ENCODE measurements at places on chromosomes 11 and 22.

DNA sequence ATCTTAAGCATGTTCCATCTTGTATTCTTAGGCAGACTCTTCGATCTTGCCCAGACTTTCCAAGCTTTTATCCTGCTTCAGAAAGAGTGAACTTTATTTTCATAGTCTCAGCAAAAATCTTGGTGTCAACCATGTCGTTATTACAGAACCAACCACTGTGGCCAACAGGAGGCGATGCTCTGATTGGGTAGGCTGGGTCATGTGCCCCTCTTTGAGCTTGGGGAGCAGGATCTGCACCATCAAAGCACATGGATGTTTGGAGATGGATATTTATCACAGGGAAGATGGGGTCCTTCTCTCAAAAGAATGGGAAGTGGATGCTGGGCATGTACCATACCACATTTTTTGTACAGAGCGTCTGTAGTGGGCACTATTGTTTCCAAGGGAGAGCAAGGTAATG is 197.4 kb downstream of the MYO18B start:
- no peak for DNase-seq

GRCh38 chr11:67071420-67072284 is 15.0 kb downstream of the RHOD start:
- peak; percentile 95 for DNase-seq

- no peak for DNase-seq
These were observed 261.3 kb upstream of the LRRC4C start for GRCh38 chr11:41720761-41721160.

DNA sequence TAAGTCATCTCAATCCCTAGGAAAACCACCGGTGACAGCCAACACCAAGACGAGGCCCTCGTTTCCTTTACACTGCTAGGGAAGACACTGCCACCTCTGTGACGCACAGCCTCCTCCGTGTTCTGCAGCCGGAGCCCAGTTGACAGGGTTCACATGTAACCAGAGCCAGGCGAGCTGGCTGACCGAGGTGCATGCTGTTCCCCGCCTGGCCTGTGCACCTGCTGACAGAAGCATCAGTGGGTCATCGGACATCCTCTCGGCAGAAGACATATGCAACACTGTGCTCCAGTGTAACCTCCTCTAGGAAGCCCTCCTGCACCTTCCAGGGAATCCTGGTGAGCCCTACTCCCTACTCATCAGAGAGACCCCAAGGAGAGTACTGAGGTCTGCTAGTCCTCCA is 114.2 kb upstream of the TP53AIP1 start:
- DNase-seq, result no peak

DNA sequence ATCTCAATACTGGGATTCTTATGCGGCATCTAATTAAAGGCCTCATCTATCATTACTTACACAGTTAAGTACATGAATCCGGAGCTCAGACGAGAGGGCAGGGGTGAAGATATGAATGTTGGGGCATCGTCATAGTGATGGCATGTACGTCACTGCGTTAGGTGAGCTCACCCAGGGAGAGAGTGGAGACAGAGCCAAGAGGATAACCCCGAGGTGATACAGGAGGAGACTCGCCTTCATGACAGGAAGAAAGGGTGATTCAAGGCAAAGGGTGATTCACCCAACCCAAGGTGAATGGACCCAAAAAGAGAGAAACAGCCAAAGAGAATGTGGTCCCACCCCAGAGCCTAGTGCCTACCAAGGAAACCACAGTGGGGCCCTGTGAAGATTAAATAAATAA is 132.9 kb upstream of the BLID start:
- DNase-seq, result no peak

GRCh38 chr11:112455791-112456190 is 195.1 kb upstream of the PLET1 start:
- DNase-seq, result no peak

DNA sequence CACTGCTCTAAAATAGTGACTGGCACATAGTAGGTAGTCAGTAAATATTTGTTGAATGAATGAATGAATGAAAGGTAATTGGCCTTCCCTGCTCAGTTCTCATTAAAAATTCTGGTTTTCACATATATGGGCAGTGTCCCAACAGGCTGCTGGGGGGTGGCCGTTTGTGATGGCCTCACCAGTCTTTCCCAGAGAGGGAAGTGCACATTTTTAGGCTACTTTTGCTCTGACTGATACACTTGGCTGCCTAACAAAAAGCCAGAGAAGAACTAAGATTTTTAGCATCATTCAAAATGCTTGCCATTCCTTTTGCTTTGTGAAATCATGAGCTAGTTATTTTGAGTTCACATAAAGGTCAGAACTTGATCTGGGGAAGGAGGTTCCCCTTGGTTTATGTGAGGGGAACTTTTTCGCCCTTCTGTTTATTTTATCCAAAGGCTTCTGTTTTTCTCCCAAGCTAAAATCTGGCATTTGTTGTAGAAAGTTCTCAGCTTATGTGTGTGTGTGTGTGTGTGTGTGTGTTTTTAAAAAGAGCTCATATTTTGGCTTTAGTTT is 83.1 kb downstream of the PTPRJ start:
- DNase-seq, result no peak

- no peak for DNase-seq
These were observed 36.6 kb upstream of the NCR3LG1 start for GRCh38 chr11:17314904-17315426.

DNA sequence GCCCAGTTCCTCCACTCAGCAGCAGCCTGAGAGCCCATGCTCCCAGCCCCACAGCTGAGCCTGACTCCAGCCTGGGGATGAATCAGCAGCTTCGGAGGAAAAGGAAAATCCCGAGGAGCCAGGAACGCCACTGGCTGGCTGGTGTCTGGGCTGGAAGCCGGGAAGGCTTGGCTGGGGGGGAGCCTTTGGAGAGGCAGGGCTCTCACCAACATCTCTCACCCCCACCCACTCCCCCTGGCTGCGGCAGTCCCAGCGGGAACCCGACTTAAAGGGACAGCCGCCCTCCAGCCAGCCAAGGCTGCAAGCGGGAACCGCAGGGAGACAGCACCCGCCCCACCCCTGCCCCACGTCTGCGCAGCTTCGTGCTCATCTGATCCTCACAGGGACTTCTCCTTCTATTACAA is 28.4 kb downstream of the KIAA0930 start:
- no peak for DNase-seq

GRCh38 chr11:82754410-82754809 is 20.7 kb upstream of the FAM181B start:
- no peak for DNase-seq

DNA sequence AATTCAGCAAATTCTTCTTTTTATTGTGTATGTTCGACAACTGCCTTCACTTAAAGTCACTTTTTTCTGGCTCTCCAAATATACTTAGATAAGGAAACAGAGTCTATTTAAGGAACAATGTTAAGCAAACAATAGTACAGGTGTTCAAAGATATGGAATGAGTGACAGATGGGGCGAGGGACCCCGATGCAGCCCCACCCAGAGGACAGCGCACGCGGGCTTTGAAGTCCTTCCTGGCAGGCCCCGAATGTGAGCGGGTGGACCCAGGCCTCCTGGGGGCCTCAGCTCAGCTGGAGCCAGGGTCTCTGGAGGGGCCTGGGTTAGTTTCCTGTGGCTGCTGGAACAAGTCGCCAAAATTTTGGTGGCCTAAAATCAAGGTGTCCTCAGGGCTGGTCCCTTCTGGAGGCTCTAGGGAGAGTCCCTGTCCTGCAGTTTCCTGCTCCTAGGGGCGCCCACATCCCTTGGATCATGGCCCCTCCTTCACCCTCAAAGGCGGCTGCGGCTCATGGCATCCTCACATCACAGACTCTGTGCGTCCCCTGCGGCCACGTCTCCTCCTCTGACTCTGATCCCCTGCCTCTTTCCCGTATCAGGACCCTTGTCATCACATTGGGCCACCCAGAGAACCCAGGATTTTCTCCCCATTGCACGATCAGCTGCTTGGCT is 40.6 kb upstream of the KCNQ1OT1 start:
- no peak for DNase-seq

DNA sequence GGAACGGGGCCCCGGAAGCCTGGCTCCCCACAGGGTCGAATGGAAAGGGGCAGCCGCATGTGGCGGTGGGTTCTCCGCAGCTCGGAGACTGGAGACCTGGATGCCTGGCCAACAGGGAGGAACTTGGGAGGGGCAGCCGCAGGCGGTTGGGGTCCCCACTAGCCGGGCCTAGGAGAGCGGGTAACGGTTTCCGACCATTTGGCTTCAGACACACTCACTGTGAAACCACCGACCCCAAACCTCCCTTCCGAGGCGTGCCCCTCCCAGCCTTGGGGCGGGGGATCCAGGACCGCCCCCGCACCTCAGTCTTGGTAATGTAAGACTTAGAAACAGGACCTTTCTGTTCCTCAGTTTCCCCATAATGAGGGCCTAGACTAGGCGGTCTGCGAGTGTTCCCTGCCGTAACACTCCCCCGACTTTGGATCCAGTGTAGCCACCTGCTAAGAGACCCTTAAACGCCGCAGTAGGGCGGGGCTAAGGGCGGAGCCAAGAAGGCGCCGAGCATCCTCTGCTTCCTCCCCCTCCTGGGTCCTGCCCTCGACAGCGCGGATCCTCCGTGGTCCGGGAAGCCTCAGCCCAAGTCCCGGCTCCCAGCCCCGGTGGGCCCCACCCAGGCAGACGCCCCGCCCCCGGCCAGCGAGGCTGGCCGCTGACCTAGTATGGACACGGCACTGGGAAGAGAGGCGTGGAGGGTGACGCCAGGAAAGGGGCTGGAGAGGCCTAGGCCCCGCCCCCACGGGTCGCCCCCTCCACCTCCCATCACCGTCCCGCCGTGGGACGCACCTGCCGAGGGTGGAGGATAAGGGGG is 1.8 kb upstream of the RASGRP2 start:
- peak; percentile 77 for DNase-seq

Measured in GM12892 (cell line).